Activated B cell treated with CpG ODN at 0.5 μM for 24 hours (primary cell): ENCODE measurements at places on chromosomes 4 and X. TPM values are rescaled to one million over a fixed set of nuclear protein-coding genes. Genes with fewer than 3 reads are reported as not detected.

DNA sequence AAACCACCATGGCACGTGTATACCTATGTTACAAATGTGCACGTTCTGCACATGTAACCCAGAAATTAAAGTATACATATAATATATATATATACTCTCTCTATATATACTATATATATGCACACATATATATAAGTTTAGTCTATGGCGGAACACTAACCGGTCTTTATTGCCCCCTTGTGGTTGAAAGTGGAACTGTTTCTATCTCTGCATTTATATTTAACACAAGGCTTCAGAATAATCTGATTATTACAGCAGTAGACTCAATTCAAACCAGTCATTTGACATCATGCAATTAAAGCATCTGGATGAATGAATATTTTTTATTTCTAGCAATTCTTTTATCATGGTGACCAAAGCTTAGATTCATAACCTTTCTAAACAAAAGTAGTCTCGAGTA, 14.6 kb downstream of the RAB9B start:
- H3K4me1 ChIP-seq: peaks cover 2% of the 10 kb centered on the region
- H3K27ac ChIP-seq: no peak overlapping the region
- no peaks in the 10 kb centered on the region for H3K36me3 ChIP-seq
- no peak overlapping the region for H3K4me3 ChIP-seq

- no peak overlapping the region for H3K27ac ChIP-seq
- no peaks in the 10 kb centered on the region for H3K36me3 ChIP-seq
- H3K4me3 ChIP-seq: no peak overlapping the region
- H3K4me1 ChIP-seq: no peaks in the 10 kb centered on the region
- no peaks in the 10 kb centered on the region for H3K27me3 ChIP-seq
Measured at GRCh38 chr4:136900696-136901095, 631.6 kb downstream of the PCDH18 start.

GRCh38 chrX:139881130-139881529, 51.7 kb downstream of the ATP11C start:
- no peak for DNase-seq
- H3K27ac ChIP-seq: no peak overlapping the region
- H3K36me3 ChIP-seq: peaks cover 22% of the 10 kb centered on the region
- H3K27me3 ChIP-seq: no peaks in the 10 kb centered on the region
- H3K4me3 ChIP-seq: no peak overlapping the region

- no peak overlapping the region for H3K27ac ChIP-seq
- DNase-seq: no peak
- no peaks in the 10 kb centered on the region for H3K27me3 ChIP-seq
- H3K4me1 ChIP-seq: no peaks in the 10 kb centered on the region
- no peaks in the 10 kb centered on the region for H3K36me3 ChIP-seq
Measured at GRCh38 chrX:128975745-128976144, 547.5 kb downstream of the SMARCA1 start.

- no peak overlapping the region for H3K27ac ChIP-seq
- no peaks in the 10 kb centered on the region for H3K36me3 ChIP-seq
- no peak overlapping the region for H3K4me3 ChIP-seq
- H3K27me3 ChIP-seq: peaks cover 6% of the 10 kb centered on the region
Measured at GRCh38 chr4:55170462-55170861, 45.1 kb upstream of the KDR start.

- DNase-seq: no peak
- no peaks in the 10 kb centered on the region for H3K27me3 ChIP-seq
- no peak overlapping the region for H3K27ac ChIP-seq
- no peak overlapping the region for H3K4me3 ChIP-seq
Measured at GRCh38 chr4:57374866-57375595, 264.8 kb upstream of the IGFBP7 start.

DNA sequence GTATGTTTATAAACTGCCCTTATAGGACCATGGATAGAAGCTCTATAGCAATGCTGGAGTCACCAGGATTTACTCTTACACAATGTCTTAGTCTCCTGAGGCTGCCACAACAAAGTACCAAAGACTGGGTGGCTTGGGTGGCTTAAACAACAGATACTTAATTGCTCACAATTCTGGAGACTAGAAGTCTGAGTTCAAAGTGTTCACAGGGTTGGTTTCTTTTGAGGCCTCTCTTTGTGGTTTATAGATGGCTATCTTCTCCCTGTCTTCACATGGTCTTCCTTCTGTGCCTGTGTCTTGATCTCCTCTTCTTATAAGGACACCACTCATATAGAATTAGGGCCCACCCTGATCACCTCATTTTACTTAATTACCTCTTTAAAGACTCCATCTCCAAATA, 2.0 kb upstream of the TRPC3 start:
- H3K4me3 ChIP-seq: no peak overlapping the region
- peaks cover 14% of the 10 kb centered on the region for H3K4me1 ChIP-seq
- peaks cover 39% of the 10 kb centered on the region for H3K27me3 ChIP-seq
- DNase-seq: no peak
- no peaks in the 10 kb centered on the region for H3K36me3 ChIP-seq
- H3K27ac ChIP-seq: no peak overlapping the region

GRCh38 chrX:131477498-131477897, 66.4 kb upstream of the OR13H1 start:
- no peak overlapping the region for H3K4me3 ChIP-seq
- no peaks in the 10 kb centered on the region for H3K36me3 ChIP-seq
- H3K27me3 ChIP-seq: no peaks in the 10 kb centered on the region
- no peaks in the 10 kb centered on the region for H3K4me1 ChIP-seq
- no peak overlapping the region for H3K27ac ChIP-seq
- DNase-seq: no peak

GRCh38 chrX:18970465-18970864, 13.4 kb downstream of the PHKA2 start:
- H3K36me3 ChIP-seq: peaks cover 5% of the 10 kb centered on the region
- no peak overlapping the region for H3K27ac ChIP-seq
- no peak for DNase-seq
- no peaks in the 10 kb centered on the region for H3K27me3 ChIP-seq

DNA sequence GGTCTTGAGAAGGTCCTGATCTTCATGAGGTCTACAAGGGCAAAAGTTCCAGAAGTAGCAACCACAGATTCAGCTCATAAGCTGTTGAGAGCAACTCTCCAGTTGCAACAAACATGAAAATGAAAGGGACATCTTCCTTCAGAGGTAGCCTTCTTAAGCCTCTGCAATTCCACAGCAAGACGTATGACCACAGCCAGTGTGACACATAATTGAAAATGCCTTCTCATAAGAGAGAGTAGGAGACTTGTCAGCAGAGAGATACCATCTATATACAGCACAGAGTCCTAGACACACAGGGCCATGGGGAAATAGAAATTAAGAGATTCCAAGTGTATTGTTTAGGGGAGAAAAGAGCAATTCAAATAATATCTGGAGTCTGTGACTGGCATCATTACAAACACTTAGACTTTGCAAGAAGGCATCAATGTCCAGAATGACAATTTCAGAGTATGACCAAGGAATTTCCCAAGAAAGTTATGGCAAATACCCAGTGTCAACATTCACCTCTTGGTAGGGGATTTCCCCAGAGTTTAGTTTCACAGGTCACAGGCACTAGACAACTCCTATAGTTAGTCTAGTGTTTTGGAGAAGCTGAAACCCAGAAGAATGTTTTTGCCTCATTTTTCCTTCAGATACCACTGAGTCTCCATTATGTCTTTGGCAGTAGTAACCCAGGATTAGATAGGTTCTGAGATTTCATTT, 340.3 kb downstream of the ZNF674 start:
- no peaks in the 10 kb centered on the region for H3K4me1 ChIP-seq
- DNase-seq: no peak
- no peak overlapping the region for H3K4me3 ChIP-seq
- H3K27ac ChIP-seq: no peak overlapping the region

DNA sequence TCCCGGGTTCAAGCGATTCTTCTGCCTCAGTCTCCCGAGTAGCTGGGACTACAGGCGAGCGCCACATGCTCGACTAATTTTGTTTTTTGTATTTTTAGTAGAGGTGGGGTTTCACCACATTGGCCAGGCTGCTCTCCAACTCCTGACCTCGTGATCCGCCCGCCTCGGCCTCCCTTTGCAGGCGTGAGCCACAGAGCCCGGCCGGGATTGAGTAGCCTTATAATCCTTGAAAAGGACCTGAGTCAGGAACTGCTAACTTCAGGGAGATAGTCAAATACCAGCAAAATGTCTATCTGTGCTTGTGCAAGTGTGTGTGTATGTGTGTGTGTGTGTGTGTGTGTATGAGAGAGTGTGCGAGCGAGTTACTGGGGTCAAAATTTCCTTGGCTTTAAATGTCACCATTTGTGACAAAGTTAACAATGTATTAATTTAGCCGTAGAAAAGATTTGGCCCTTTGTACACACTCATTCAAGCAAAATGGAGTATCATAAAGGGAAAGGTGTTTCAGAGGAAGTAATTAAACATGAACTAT, 1.8 kb upstream of the KDM6A start:
- no peak overlapping the region for H3K4me3 ChIP-seq
- H3K27me3 ChIP-seq: no peaks in the 10 kb centered on the region
- peaks cover 19% of the 10 kb centered on the region for H3K4me1 ChIP-seq
- DNase-seq: no peak
- H3K27ac ChIP-seq: peak overlapping the region; percentile 30

GRCh38 chrX:14013054-14013453, 16.6 kb downstream of the GEMIN8 start:
- no peaks in the 10 kb centered on the region for H3K27me3 ChIP-seq
- peaks cover 47% of the 10 kb centered on the region for H3K36me3 ChIP-seq
- no peak overlapping the region for H3K27ac ChIP-seq

GRCh38 chr4:122606364-122607043, 14.4 kb downstream of the IL21 start:
- peaks cover 8% of the 10 kb centered on the region for H3K27me3 ChIP-seq
- DNase-seq: no peak

DNA sequence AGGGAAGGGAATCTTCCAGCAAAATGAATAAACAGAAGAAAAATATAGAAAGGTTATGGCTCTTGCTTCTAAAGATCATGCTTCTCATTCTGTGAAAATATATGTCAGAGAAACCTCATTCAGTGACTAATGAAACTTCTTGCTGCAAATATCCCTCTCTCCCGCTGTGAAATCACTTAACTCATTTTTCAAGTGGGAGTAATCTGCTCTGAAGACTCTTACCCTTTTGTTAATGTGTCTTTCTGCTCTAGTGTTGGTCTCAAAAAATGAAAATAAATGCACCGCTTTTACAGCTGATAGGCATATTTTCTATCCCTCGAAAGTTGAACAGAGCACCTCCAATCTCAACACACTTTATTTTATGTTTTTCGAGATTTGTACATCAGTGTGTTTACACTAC, 252.3 kb downstream of the NLGN4X start:
- no peak for DNase-seq
- H3K36me3 ChIP-seq: no peaks in the 10 kb centered on the region
- H3K4me1 ChIP-seq: no peaks in the 10 kb centered on the region
- no peak overlapping the region for H3K27ac ChIP-seq
- H3K27me3 ChIP-seq: no peaks in the 10 kb centered on the region

DNA sequence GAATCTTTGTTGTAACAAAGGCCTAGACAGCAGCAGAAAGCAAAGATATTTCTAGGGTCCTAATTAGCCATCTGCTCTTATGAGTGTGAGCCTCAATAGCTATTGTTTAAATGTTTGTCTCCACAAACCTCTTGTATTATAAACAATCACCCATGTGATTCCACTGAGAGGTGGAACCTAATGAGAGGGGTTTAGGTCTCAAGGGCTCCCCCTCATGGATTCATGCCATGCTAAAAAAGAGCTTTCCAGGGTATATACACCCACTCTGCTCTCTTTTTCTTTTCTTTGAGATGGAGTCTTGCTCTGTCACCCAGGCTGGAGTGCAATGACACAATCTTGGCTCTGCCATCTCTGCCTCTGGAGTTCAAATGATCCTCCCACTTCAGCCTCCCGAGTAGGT, 42.1 kb downstream of the TRIM61 start:
- H3K36me3 ChIP-seq: no peaks in the 10 kb centered on the region
- H3K4me3 ChIP-seq: no peak overlapping the region
- H3K27ac ChIP-seq: no peak overlapping the region

GRCh38 chrX:136191171-136191570, 43.8 kb downstream of the FHL1 start:
- no peak overlapping the region for H3K27ac ChIP-seq
- no peaks in the 10 kb centered on the region for H3K36me3 ChIP-seq
- DNase-seq: no peak
- H3K4me3 ChIP-seq: no peak overlapping the region

DNA sequence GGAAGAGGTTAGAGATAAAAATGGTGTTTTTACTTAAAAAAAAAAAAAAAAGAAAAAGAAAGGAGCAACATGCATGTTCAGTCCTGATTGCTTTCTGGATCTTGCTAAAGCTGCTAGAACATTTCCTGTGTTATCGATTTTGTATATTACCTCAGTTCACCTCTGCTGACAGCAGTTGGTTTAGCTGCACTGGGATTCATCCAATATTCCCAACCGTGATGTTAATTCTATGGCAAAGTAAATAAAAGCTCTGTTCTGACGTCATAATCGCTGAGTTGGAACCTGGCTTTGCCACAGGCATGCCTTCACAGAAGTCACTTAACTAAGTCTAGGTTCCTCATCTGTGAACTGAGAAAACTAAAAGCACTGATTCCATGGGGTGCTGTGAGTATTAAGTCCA, 90.7 kb upstream of the SORBS2 start:
- H3K27me3 ChIP-seq: peaks cover 7% of the 10 kb centered on the region
- DNase-seq: no peak
- no peaks in the 10 kb centered on the region for H3K4me1 ChIP-seq
- H3K27ac ChIP-seq: no peak overlapping the region
- no peaks in the 10 kb centered on the region for H3K36me3 ChIP-seq

GRCh38 chr4:3267576-3268394, 18.8 kb downstream of the MSANTD1 start:
- H3K27me3 ChIP-seq: no peaks in the 10 kb centered on the region
- no peak overlapping the region for H3K4me3 ChIP-seq
- no peaks in the 10 kb centered on the region for H3K36me3 ChIP-seq

- H3K4me3 ChIP-seq: no peak overlapping the region
- H3K27ac ChIP-seq: no peak overlapping the region
- no peak for DNase-seq
- peaks cover 3% of the 10 kb centered on the region for H3K27me3 ChIP-seq
- no peaks in the 10 kb centered on the region for H3K36me3 ChIP-seq
- H3K4me1 ChIP-seq: no peaks in the 10 kb centered on the region
Measured at GRCh38 chr4:165518686-165519085, 139.9 kb downstream of the CPE start.

DNA sequence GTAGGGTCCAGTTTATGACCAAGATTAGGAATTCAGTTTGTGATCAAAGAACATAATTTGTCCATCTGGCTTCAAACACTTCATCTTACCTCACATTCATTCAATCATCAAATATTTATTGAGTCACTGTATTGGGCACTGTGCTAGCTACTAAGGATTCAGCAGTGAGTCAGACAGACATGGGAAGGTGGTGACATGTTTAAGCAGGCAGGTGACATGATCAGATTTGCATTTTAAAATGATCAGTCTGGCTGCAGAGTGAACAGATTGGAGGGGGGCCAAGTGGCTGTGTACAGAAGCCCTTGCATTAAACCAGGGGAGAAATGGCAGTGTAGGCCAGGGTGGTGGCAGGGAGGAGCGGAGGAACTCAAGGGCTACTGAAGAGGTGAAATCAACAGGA, 25.1 kb upstream of the APLN start:
- no peaks in the 10 kb centered on the region for H3K36me3 ChIP-seq
- no peak overlapping the region for H3K27ac ChIP-seq
- peaks cover 14% of the 10 kb centered on the region for H3K4me1 ChIP-seq
- no peaks in the 10 kb centered on the region for H3K27me3 ChIP-seq
- H3K4me3 ChIP-seq: no peak overlapping the region
- DNase-seq: no peak

The PDCL2 gene
- not detected in 2 replicates for total RNA-seq

The MTMR8 gene
- 4.3 and 4.7 TPM in 2 replicates for total RNA-seq

The LRPAP1 gene
- total RNA-seq: 60.9 and 62.9 TPM in 2 replicates

The RAB40AL gene
- total RNA-seq: 0.73 and 0.81 TPM in 2 replicates

The MMAA gene
- 11.3 and 13.5 TPM in 2 replicates for total RNA-seq

The SSX2B gene
- not detected in 2 replicates for total RNA-seq

The HTN3 gene
- total RNA-seq: not detected in 2 replicates

The CLDN24 gene
- total RNA-seq: not detected in 2 replicates

The SULT1B1 gene
- total RNA-seq: 0.02 and 0.04 TPM in 2 replicates

The INTS6L gene
- 23.3 and 24.6 TPM in 2 replicates for total RNA-seq

The SLC9A6 gene
- 13.5 and 16.7 TPM in 2 replicates for total RNA-seq

The RAB41 gene
- total RNA-seq: not detected in 2 replicates
